GM12891 (cell line): ENCODE measurements at places on chromosomes 5 and 9.
A peak's percentile ranks its signal among the peaks of the same experiment; 100 is the strongest.

DNA sequence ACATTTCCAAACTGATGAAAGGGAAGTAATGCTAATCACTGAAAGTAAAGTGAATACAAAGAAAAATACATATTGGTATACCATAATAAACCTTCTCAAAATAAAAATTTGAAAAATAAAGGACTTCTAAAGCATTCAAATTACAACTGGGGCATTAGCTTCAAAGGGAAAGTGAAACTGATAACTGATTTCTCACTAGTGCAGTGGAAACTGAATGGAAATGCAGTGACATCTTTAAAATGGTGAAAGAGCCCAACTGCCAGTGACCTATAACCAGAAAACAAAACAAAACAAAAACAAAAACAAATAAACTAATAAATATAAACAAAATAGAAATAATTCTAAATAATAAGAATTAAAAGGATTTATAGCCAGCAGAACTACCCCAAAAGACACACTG lies 297.5 kb upstream of the GRIN3A start:
- peak; percentile 2 for DNase-seq

GRCh38 chr9:131606896-131607567 lies 61.7 kb downstream of the PRRT1B start:
- no peak for DNase-seq

DNA sequence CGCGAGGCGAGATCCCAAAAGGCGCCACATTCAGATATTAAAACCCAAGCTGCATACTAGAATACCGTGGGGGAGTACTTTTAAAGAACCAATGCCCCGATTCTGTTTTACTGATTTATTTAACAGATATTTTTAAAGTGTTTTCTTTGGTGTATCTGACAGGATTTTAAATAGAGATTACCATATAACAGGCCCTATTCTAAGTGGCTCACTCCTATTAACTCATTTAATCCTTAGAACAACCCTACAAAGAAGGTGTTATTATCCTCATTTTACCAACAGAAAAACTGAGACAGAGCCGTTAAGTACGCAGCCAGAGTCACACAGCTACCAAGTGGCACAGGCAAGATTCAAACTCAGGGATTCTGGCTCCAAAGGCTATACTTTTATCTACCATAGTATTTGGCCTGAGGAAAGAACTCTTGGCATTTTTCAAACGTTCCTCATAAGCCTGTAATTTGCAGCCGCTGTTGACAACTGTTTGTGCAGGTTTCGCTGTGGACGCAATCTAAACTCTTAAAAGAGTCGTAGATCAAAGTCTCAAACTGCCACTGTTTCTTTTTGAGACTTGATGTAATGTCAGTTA lies 550 bp upstream of the TMEM245 start:
- DNase-seq = no peak

DNA sequence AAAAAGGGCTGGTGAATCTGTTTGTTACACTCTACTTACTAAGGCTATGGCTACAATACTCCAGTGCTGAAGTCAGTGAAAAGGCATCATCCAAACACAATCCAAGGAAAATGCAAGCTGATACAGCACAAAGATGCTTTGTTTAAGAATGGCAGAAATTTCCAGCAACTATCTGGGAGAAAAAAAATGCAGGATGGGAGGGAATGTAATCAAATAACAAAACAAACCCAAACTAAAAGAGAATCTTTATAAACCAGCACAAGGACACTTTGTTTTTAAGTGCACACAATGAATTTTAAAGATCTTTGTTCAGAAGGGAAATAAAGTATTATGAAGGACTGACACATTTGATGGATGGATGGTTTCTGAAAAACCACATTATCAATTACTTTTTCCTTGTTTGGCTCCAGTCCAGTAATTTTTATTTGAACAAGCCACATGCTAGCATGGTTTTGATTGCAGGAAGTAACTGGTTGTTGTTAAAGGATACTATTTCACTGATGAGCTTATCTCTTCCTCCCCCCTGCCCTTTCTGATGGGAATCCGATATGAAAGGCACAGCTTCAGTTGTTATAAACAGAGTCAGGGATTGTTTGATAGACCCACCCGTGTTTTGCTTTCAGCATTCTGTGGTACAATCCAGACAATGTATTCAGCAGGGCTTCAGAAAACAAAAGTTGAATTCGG lies 12.1 kb upstream of the TLE4 start:
- DNase-seq = no peak

- DNase-seq = no peak
Observed at GRCh38 chr5:933251-933861, 40.7 kb downstream of the TRIP13 start.

GRCh38 chr5:64836190-64836755 lies 67.5 kb downstream of the CWC27 start:
- DNase-seq = no peak

DNA sequence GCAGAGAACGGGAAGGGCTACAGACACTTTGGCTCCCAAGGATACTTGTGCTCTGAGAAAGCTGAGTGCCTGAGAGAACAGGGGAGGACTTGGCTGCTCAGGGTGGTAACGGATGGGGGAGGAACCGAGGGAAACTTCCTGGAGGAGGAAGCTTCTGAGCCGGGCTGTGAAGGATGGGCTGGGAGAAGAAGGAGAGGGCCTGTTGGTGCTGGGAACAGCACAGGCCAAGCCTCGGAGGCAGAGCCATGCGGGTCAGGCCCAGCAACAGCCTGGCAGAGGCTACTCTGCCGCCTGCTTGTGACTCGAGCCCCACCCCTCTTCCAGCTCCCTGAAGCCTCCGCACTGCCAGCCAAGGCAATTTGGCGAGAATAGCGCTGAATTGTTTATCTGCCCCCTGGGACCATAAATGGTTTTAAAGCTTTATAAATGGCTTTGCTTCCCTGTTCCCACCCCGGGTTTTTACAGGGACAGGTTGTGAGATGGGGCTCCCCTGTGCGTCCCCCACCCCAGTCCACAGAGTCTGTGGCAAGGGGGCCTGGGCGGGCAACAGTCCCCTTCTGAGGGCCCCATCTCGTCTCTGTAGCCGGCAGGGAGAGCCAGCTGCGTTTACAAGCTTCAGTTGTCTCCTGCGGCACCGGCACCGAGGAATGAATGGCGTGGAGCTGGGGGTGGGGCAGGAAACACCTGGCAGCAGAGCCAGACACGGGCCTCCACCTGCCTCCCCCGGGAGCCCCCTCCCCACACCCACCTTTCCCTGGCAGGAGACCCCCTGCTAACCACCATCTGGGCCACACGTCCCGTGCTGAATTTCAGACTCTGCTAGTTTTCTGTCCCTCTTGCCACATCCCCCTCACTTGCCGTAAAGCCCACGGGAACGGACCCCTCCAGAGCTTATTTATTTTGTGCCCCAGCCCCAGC lies 24.4 kb downstream of the FAM163B start:
- DNase-seq = no peak

DNA sequence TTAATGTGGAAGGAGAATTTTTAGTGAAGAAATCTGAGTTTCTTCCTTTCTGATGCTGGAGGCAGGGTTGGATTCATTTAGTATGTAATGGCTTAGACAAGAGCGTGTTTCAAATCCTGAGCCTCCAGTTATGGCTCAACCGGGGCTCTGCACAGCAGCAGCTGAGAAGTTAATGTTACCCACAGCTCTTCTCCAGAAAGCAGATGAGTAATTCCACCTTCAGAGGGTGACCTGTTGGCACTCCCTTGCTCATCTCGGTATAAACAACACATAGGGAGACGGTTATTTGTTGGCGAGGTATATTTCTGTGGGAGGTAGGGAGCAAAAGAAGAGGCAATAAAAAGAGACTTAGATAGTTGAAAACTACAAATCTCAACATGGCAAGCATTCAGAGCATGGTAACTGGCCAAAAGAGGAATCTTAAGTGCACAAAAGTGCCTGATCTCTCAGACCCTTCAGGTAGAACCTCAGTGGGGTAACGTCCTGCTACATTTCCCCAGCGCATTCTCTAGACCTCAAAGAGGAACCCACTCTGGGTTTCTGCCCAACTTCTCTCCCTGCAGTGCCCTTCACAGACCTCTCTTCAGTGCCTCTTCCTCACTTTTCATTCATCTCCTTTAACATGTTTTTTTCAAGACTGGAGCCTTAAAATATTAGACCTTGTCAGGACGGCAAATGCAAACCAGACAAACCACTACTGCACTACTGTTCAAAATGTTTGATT lies 417.5 kb upstream of the ADAMTSL1 start:
- DNase-seq = no peak

DNA sequence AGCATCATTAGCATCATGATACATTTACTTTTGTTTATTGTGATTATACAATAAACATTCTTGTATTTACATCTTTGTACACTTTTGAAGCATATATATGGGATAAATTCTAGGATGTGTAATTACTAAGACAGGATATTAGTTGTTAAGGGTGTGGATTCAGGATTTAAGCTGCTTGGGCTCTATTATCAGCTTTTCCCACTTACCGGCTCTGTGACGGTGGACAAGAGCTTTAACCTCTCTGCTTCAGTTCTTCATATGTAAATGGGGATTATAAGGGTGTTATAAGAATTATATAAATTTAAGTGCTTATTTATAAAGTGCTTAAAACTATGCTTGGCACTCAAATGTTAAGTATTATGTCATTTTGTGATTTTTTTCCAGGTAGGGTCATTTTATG lies 131.1 kb downstream of the FER start:
- no peak for DNase-seq

- no peak for DNase-seq
Observed at GRCh38 chr5:8954801-8955200, 591.1 kb downstream of the SEMA5A start.

- no peak for DNase-seq
Observed at GRCh38 chr9:135946392-135946994, 14.7 kb downstream of the UBAC1 start.

DNA sequence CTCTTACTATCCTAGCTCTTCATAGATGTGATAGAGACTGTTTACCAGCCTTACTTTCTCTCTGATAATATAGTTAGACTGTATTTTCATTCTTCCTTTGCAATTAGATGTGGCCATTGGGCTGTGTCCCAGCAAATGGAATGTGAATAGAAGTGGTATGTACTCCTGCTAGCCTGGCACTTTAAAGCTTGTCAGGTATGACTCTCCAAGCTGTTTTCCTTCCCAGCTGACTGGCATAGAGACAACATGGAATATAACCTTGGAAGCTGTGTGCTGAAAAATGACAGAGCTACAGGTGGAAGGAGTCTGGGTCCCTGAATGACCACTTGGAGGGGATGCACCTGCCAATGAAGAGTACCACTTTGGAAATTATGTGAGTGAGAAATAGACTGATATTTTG lies 116.2 kb downstream of the DIRAS2 start:
- no peak for DNase-seq

DNA sequence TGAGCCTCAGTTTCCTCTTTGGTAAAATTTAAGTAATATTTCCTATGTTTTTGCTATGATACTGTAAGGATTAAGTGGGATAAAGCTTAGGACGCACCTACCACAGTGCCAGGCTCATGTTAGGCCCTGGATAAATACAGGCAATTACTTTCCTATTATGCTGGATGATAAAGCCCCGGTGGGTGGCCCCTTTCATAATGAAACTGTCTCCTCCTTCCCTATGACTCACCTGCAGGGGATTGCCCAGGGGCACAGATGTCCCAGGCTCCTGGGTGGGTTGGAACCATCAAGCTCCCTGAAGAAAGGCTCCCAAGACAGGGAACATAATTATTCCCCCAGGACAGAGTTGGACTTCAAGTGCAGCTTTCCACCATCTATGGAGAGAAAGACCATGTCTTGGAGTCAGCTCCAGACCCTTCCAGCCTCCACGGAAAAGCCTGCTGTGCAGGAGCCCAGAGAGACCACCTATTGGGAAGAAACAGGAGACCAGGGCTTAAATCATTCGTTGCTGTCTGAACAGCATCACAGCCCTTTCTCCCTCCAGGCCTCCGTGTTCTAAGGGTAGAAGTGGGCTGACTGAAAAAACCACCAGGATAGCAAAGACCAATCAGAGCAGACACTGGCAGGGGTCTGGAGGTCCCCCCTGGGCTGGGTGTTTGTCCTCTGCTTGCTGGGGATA lies 43.2 kb upstream of the FOXE1 start:
- no peak for DNase-seq

GRCh38 chr9:78598120-78598519 lies 301.2 kb downstream of the PSAT1 start:
- no peak for DNase-seq
